ENCODE measurements at places on chromosomes 12 and 14.

- no peak for DNase-seq
Measured at GRCh38 chr14:24535737-24536136, 27.7 kb upstream of the CMA1 start.

DNA sequence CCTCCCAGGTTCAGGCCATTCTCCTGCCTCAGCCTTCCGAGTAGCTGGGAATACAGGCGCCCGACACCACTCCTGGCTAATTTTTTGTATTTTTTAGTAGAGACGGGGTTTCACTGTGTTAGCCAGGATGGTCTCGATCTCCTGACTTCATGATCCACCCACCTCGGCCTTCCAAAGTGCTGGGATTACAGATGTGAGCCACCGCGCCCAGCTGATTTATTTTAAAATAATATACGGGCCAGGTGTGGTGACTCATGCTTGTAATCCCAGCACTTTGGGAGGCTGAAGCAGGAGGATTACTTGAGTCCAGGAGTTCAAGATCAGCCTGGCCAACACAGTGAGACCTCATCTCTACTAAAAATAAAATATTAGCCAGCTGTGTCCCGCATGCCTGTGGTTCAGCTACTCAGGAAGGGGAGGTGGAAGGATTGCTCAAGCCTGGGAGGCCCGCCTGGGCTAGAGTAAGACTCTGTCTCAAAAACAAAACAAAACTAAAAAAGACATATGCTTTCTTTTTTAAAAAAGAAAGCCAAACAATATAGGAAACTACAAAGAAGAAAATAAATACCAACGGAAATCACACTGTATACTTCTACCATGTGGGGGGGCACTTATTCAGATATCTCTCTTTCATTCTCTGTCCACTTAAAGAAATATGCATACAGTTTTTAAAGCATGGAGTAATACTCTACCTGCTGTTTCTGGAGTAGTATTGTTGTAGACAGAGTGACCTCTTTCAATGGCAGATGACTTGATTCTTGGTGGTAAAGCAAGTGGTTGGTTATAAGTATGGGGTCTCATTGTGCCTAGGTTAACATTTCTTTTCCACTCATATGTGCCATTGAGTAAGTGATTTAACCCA is 930 bp upstream of the MIA2 start:
- DNase-seq: no peak

DNA sequence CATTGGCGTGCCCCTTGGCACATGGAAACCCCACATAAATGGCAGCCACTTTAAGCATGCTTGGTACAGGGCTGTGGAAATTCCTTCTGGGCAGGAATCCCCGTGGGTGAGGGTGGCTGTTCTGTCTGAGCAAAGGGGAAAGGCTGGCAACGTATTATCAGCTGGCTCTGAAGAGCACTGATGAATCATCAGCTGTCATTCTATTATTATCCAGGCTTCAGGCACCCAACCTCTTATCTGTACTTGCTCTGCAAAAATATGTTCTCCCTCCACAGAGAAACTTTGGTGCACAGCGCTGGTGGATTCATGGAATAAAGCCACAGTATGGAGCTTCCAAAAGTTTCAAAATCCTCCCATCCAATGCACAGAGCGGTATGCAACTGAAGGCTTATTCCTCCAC is 167.1 kb downstream of the TBX5 start:
- no peak for DNase-seq

GRCh38 chr12:68119250-68119649 is 40.3 kb downstream of the IFNG start:
- no peak for DNase-seq

DNA sequence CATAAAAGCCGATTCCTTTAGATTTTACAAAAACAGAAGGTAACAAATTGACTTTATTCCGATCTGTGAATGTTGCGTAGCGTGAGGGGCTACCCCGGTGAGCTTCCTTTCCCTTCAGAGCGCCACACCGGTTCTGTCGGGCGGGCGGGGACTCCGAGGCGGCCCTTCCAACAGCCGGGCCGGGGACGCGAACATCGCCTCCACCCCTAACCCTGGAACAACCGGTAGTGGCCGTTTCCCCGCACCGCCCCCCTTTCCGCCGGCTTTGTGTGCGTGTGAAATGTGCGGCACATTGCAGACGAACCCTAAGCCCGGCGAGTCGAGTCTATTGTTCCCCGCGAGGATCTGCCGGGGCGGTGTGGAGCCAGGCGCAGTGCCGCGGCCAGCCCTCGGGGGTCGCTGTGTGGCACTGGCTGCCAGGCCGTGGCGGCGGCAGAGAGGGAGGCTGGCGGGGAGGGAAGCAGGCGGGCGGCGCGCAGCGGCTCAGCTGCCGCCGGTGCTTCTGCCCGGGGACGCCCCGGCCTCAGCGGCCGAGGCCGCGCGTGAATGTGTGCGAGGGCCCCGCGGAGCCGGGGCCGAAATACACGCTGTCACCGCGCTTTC is 775 bp upstream of the ARID2 start:
- peak; percentile 94 for DNase-seq

GRCh38 chr12:38664661-38665269 is 240.6 kb downstream of the CPNE8 start:
- no peak for DNase-seq

DNA sequence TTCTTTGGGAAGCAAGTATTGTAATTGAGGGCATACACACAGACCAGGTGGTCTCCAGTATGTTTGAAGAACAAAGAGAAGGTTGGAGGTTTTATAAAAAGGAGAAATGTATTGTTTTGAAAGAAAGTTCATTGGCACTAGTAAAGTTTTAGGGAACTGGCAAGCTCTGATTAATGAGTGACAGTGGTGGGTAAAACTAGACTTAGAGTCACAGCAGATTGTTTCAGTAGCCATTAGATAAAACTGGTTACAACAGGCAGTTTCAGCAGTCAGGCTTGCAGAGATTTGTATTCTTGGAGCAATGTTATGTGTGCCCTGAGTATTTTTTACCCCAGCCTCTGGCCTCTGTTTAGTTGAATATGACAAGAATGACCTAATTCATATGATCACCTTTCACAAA is 49.1 kb upstream of the ARID2 start:
- DNase-seq: no peak

DNA sequence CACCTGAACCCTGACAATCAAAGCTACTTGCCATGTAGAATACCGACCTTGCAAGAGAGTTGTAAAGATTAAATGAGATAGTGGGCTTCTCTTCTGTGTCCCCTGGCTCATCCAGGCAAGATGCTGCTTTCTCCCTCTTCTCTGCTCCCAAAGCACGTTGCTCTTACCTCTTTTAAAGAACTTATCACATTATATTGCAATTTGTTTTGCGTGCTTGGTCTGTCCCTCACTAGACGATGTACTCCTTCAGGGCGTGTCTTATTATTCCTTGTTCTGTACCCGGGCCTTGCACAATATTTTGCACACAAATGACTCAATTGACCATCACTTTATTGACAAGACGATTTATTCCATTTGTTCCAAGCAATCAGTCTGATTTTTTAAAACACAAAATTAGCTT is 3.3 kb downstream of the DCN start:
- no peak for DNase-seq

DNA sequence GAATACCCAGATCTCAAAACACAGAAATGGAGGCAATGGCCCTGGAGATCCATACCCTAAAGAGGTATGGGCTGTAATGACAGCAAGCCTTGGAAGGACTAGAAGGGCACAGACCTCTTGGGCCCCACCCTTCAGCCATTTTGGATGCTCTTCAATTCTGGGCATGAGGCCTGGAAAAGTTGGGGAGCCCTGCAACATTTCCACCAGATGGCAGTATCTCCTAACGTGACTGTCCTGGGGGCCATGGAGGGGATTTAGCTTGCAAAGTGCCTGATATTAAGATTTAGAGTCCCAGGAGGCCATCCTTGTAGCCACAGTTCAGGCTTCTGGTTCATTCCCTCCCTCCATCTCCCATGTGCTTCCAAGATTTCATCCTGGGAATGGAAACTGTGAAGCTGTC is 30.2 kb downstream of the KCNA5 start:
- no peak for DNase-seq

- no peak for DNase-seq
Measured at GRCh38 chr14:26403760-26404159, 194.1 kb downstream of the NOVA1 start.

- no peak for DNase-seq
Measured at GRCh38 chr14:39957290-39957689, 525.1 kb upstream of the FBXO33 start.

GRCh38 chr14:29166507-29166906 is 399.9 kb downstream of the FOXG1 start:
- DNase-seq: no peak

- no peak for DNase-seq
Measured at GRCh38 chr14:37546621-37547447, 48.2 kb downstream of the FOXA1 start.

- DNase-seq: peak; percentile 88
Measured at GRCh38 chr14:34539407-34540180, at the start of gene EAPP. TSS of gene EAPP (minus strand) at chr14:34539701. CDS start at chr14:34539628, 73 bp downstream.

- DNase-seq: no peak
Measured at GRCh38 chr12:59365133-59365532, 230.7 kb upstream of the SLC16A7 start.

GRCh38 chr12:122001466-122002209 is 20.0 kb upstream of the BCL7A start:
- no peak for DNase-seq

GRCh38 chr12:114381177-114381576 is 24.8 kb downstream of the TBX5 start:
- DNase-seq: no peak

- DNase-seq: no peak
Measured at GRCh38 chr14:61925043-61925442, 162.8 kb downstream of the SNAPC1 start.

DNA sequence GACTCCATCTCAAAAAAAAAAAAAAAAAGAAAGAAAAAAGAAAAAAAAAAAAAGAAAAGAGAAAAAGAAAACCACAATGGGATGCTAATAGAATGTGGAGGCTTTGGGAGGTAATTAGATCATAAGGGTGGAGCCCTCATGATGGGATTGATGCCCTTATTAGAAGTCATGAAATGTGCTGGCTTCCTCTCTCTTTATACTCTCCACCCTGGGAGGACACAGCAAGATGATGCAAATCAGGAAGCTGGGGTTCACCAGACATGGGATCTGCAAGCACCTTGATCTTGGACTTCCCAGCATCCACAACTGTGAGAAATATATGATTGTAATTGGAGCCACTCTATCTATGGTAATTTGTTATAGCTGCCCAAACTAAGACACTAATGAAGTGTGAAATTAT is 13.4 kb upstream of the DRAM1 start:
- DNase-seq: no peak

- no peak for DNase-seq
Measured at GRCh38 chr14:42513837-42514236, 907.2 kb downstream of the LRFN5 start.

DNA sequence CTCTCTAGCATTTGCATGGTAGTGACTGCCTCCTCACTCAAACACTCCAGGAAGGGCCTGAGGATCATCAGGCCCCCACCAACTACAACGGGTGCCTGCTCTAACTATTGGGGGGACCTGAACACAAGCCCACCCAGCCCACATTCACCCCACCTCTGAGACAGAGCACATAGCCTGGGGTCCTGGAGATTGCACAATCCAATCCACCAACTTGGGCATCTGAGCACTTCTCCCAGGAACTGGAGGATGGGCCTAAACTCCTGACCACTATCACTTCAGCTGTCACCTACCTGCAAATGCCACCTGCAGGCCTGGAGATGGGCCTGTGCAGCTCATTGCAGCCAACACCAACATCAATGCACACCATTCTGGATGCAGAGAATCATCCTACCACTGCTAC is 66.6 kb downstream of the TMTC3 start:
- no peak for DNase-seq

DNA sequence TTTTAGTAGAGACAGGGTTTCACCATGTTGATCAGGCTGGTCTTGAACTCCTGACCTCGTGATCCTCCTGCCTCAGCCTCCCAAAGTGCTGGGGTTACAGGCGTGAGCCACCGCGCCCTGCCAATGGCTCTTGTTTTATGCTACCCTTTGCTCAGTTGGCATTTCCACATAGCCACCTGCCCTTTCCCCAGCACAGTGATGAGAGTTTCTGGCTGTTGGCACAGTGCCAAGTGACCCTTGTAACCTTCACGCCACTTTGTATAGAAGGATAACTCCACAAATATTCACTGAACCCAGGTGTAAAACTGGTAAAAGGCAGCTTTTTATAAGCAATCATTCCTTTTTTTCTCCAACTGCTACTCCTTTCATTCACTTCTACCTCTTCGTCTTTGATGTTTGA is 18.5 kb upstream of the CCDC175 start:
- no peak for DNase-seq

- DNase-seq: no peak
Measured at GRCh38 chr12:128609861-128610260, 213.9 kb downstream of the SLC15A4 start.

- no peak for DNase-seq
Measured at GRCh38 chr14:71985538-71986189, 53.4 kb downstream of the RGS6 start.

GRCh38 chr12:51199366-51199945 is 18.4 kb downstream of the POU6F1 start:
- no peak for DNase-seq

- DNase-seq: no peak
Measured at GRCh38 chr14:104149617-104150135, 11.3 kb downstream of the KIF26A start.

GRCh38 chr14:91356181-91356763 is 61.3 kb downstream of the CCDC88C start:
- DNase-seq: no peak

- no peak for DNase-seq
Measured at GRCh38 chr14:71243697-71244096, 336.4 kb downstream of the PCNX1 start.

DNA sequence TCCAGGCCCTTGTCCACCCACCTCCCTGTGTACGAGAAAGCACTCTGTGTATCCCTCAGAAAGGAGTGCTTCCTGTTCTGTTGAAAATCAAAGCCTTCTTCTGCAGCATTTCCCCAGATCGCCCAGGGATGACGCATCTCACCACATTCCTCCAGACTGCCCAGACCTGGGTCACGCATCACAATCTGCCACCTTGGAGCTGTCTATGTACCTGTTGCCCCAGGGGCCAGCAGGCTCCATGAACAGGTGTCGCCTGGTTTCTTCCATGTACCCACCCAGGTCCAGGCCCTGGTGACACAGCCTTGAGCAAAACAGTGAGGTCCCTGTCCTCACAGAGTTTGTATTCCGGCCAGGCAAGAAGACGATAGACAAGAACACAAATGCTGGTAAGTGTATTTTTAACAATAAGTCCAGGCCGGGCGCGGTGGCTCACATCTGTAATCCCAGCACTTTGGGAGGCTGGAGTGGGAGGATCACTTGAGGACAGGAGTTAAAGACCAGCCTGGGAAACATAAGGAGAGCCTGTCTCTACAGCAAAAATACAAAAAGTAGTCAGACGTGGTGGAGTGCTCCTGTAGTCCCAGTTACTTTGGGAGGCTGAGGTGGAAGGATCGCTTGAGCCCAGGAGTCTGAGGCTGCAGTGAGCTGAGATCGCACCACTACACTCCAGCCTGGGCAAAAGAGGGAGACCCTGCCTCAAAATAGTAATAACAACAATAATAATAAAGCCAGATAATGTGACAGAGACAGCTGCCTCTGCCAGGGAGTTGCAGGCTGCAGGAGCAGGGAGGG is 6.8 kb upstream of the PPP1R13B start:
- no peak for DNase-seq

DNA sequence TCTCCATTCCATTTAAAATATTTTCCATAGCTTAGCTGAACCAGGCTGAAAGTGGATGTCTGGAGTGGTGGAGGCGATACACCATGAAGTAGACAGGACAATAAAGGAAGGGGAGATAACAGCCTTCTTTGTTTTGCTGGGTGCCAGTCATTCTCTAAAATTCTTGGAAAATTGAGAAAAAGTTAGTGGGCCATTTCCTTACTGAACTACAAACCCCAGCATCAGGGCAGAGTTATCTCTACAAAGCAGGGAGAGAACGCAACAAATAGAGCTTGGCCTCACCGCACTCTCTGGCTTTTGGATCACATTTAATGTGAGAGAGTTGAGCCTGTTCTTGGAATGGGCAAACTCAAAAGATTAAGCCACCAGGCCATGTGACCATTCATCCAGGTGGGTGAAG is 41.2 kb upstream of the LRRC10 start:
- no peak for DNase-seq

All from activated T-cell treated with anti-CD3 and anti-CD28 coated beads for 4 hours (primary cell).